Esophagus muscularis mucosa (tissue), 4 donors: ENCODE measurements at places on chromosomes 4 and X. TPM values are rescaled to one million over a fixed set of nuclear protein-coding genes. Genes with fewer than 3 reads are reported as not detected.

Gene GPR119
- total RNA-seq, result not detected

Gene FGF5
- 2.7 TPM for total RNA-seq

DNA sequence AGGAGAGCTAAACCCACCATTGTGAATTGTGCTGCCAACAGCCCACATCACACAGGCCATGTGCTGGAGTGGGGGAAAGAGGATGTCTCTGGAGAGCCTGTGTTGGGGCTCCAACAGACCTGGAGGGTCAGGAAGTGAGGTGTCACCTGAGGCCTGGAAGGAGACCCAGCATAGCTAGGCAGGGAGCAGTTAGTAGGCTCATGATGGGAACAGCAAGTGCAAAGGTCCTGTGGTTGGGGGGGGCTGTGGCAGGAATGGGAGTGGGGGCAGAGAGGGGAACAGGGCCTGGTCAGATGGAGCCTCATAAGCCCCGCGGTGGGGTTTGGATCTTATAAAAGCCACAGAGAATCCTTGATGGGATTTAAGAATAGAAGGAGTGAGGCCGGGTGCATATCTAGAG lies 35.9 kb upstream of the GPR78 start:
- DNase-seq, result no peak

DNA sequence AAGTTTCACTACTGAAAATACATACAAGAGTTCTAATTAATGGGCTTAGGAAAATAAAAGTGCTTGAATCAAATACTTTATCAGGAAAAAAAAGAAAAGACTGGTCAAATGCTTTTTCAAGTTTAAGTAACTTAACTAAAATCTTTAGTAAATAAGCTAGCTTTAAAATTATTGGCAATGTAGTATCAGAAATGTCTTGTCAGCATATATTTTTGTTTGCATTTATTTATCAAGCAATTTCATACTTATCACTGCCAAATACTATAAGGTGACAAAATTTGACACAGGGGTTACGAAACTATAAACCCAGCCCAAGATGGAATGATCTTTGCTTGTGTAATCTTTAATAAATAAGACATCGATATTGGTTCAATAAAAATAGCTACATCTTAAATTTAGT lies 31.8 kb upstream of the MAGEA4 start:
- no peak for DNase-seq

Gene SYN1
- total RNA-seq, result 0.45 TPM

Gene SLC10A4
- 0.46 TPM for total RNA-seq

DNA sequence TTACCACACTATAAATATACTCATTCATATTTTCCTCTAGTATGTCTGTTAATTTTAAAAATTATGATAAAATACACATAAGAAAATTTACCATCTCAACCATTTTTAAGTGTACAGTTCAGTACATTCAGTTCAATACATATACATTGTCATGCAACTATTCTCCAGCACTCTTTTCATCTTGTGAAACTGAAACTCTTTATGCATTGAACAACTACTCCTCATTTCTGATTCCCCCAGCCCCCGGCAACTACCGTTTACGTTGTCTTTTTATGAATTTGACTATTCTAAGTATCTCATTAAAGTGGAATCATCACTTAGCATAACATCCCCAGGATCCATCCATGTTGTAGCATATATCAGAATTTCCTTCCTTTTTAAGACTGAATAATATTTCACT lies 8.7 kb downstream of the SMARCAD1 start:
- no peak for DNase-seq

- DNase-seq, result no peak
These were observed 44.4 kb downstream of the TNIP3 start for GRCh38 chr4:121119715-121120114.

GRCh38 chr4:118848901-118849300 lies 13.0 kb upstream of the SEC24D start:
- no peak for DNase-seq

DNA sequence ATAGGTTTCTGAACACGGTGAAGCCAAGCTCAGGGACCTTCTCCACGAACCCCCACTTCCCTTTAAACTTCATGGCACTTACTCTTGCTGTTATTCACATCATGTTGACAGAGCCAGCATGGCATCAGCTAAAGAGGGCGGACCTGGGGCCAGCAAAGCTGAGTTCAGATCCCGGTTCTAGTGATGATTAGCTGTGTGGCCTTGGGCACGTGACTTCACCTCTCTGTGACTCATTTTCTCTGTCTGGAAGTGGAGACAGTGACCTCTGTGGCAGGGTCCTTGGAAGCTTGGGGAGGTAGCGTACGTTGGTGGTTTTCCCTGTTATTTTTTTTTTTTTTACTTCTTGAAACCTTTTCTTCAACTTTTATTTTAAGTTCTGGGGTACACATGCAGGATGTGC lies 13.4 kb downstream of the EVC start:
- no peak for DNase-seq

Gene CLDN34
- not detected for total RNA-seq

Gene IL13RA1
- total RNA-seq, result 83.2 TPM

Gene PLP2
- 73.5 TPM for total RNA-seq

DNA sequence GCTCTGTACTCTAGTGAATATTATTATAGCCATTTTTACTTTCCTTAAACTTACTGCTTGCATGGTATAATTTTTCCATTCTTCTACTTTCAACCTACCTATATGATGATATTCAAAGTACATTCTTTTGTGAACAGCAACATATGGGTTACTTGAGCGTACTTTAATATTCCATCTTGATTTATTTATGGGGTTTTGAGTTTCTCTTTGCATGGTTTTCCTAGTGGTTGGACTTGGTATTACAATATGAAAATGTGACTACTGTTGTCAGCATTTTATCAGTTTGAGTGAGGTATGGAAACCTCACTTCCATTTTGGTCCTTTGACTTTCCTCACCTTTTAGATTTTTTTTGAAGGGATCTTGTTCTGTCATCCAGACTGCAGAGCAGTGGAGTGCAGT lies 35.9 kb downstream of the ADGRG4 start:
- DNase-seq, result no peak

Gene CLCN5
- total RNA-seq, result 4.2 TPM

DNA sequence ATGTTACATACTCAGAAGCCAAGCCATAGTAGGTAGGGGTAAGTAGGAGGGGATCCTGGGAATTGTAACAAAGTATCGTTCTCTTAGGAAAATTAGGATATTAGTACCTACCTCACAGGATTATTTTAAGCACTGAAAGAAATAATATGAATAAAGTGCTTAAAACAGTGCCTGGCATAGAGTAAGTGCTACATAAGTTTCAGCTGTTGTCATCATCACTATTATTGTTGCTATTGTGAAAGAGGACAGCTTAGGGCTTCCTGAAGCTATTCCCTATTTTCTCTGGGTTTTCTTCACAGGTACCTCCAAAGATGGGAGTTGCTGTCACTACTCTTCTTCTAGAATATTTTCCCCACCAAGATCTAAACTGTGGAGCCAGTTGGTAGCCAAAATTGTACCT lies 443.7 kb upstream of the FGF16 start:
- no peak for DNase-seq

- no peak for DNase-seq
These were observed 134.4 kb downstream of the RASL11B start for GRCh38 chr4:52996261-52997131.
